ENCODE measurements at places on chromosomes 16 and 17.

GRCh38 chr17:78805301-78805700 lies 23.2 kb upstream of the CYTH1 start:
- no peak for DNase-seq

- no peak for DNase-seq
Observed at GRCh38 chr16:83113317-83113716, 486.5 kb downstream of the CDH13 start.

GRCh38 chr17:17042851-17043460 lies 699 bp downstream of the MPRIP start:
- no peak for DNase-seq

- no peak for DNase-seq
Observed at GRCh38 chr16:49499414-49499785, 125.8 kb downstream of the C16orf78 start.

DNA sequence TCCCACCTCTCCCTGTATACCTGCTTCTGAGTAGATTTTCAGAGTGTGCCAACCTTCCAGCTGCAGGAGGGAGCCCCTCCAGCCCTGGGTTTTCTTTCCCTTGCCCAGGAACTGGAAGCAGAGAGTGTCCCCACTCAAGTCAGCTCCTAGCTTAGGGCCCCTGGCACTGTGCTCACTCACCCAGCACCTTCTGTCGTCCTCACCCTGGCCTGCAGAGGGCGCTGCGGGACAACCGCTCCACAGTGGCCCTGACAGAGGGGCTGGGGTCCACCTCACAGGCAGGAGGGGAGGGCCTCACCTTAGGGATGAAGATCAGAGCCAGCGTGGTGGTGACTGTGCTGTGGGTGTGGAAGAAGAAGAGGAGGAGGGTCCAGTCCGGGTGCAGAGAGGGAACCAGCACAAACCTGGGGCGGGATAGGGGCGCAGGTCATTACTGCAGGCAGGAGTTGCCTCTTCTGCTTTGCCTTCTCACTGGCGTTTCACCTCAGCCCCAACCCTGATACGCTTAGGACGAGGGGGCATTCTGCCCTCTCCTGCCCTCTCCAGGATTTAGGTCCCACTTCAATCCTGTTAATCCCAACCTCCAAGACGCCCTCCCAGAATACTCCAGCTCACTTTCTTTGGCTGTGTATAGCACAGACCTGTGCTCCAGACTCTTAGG lies 10.0 kb downstream of the GPR179 start:
- peak; percentile 89 for DNase-seq

DNA sequence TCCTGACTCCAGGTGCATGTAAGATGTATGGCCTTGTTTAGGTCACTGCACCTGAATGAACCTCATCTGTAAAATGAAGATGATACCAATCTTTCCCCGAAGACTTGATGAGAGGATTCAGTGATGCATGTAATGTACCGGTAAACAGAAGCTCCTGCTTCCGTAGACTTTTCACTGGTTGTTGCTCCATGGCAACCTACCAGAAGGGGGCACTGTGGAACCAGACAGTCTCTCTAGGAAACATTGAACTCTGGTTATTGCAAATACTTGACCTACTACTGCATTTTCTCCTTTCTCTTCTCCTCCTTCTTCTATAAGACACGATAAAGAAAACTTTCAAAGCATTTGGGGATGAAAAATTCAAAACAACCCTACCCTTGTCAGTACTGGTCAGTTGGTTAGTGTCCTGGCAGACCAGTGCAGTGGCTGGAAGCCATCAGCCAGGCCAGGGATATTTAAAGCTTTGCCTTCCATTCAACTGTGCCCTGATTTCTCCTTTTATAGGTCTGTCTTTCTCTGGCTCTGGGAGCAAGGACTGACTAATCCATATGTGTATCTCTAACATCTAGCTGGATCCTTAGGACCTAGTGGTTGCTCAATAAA lies 667.4 kb upstream of the SALL1 start:
- peak; percentile 84 for DNase-seq

- peak; percentile 63 for DNase-seq
Observed at GRCh38 chr16:87860553-87861299, 8.6 kb downstream of the SLC7A5 start.

GRCh38 chr17:77231076-77231871 lies 90.5 kb downstream of the SEC14L1 start:
- DNase-seq: no peak

DNA sequence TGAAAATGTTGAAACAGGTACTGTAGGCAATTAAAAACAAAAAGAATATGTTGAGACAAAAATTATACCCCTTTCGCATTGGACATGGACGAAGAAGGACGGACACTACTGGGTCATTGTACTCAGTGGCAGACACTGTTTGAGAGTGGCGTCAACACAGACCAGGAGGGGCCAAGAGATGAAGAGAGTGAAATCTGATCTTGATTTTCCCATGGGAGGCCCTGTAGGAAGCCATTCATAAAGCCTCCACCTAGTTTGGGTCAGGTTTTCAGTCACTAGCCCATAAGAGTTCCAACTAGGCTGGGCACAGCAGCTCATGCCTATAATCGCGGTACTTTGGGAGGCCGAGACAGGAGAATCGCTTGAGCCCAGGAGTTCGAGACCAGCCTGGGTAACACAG lies 23.6 kb upstream of the SMURF2 start:
- DNase-seq: no peak

DNA sequence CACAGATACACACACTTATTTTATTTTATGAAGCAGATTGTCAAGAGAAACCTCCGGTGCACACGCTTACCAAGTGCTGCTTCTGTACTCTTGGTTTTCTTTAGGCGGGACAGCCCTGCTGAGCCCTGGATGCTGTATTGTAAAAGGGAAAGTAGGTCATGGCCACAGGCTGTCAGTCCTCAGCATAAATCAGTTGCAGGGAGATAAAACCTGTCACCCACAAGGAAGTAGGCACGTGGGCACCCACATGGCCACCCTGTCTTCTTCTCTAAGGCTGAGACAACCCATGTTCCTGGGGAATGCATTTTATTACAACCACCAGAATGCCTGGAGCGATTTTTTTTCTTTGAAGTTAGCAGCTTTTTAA lies 59.3 kb downstream of the ASIC2 start:
- DNase-seq: no peak

GRCh38 chr16:26976873-26977272 lies 89.9 kb upstream of the C16orf82 start:
- no peak for DNase-seq

DNA sequence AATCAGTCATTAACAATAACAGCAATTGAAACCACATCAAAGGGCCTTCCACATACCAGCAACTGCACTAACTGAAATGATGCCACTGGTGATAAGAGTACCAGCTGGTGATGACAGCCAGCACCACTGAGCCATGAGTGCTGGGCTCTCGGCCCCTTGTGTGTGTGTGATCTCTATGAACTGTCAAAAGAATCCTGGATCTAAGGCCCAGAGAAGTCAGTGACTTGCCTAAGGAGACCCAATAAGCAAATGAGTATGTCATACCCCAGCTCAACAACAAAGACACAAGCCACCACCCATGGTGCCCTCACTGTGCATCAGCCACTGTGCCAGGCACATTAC lies 220.9 kb downstream of the ZNF423 start:
- DNase-seq: no peak

GRCh38 chr16:28597692-28598261 lies 927 bp upstream of the SULT1A2 start:
- no peak for DNase-seq

- DNase-seq: no peak
Observed at GRCh38 chr16:84379709-84380362, 11.5 kb downstream of the ATP2C2 start.

DNA sequence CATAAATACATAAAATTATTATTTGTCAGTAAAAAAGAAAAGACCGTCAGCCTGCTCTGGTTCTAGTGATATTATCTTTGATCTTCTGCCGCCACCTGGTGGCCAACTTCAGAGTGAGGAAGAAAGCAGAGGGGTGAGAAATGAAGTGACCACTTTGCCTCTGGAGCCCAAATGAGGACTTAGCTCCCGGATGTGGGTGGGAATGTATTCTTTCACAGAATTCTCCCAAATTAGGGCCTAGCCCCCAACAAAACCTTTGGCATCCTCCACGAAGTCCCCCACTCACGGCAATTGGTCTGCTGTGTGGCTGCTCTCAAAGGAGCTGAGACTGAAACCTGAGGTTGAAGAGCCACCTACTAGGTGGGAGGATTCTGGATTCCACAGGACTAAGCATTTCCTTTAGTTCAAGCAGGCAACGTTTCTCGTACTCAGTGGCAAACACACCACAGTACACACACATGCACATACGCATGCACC lies 4.9 kb upstream of the ZNF267 start:
- peak; percentile 86 for DNase-seq

DNA sequence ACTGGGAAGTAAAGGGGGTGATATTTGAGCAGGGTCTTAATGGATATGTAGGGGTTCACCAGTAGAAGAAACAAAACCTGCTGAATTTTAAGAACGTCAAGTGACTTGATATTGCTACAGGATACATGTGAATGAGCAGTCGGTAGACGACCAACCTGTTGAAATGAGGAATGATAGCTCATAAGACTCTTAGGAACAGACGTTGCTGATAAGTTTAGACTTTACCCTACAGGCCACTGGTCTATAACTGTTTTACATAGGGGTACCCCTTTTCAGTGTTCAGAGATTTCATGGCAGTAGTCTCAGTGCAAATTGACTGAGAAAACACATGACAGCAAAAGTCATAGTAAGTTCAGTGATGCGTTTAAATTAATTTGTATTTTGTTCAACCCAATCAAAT lies 45.9 kb downstream of the TMEM114 start:
- DNase-seq: no peak

- peak; percentile 76 for DNase-seq
Observed at GRCh38 chr17:44005527-44006271, 1.3 kb downstream of the NAGS start.

DNA sequence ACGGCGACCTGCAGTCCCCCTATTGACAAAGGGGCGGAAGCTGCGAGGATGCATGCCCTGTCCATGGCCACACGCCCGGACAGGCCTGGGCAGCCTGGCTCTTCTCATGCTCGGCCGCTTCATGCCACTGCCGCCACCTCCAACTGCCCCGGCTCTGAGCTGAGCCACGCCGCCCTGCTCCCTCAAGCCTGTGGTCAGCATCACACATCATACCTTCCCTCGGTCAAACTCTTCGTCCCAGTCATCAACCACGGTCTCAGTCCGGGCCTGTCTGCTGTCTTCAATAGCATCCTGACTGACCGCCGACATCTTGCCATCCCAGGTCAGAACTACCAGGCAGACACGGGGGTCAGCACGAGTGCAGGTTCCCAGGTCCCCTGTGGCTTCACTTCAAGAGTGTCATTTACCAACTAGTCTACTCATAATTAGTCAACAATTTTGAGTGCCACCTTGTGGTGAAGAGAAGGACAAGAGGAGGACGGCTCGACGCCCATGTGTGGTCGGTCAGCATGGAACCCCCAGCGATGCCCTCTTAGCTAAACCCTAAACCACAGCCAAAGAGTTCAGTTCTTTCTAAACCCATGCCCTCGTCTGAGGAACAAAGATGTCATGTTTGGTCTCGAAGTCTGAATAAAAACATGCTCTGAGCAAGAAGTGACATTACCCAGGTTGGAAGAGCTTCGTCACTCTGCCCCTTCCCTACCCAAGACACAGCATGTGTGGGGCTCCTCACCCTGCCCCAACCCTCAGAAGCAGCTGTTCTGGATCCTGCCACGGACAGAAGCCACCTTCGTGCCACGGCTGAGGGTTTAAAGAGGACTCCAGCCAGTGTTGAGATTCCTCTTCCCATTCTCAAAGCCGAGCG lies 16.9 kb upstream of the CYTH1 start:
- no peak for DNase-seq

GRCh38 chr17:46001390-46002310 lies 2.6 kb downstream of the STH start:
- DNase-seq: no peak

- DNase-seq: peak; percentile 57
Observed at GRCh38 chr17:82461827-82462524, 3.4 kb downstream of the NARF start.

DNA sequence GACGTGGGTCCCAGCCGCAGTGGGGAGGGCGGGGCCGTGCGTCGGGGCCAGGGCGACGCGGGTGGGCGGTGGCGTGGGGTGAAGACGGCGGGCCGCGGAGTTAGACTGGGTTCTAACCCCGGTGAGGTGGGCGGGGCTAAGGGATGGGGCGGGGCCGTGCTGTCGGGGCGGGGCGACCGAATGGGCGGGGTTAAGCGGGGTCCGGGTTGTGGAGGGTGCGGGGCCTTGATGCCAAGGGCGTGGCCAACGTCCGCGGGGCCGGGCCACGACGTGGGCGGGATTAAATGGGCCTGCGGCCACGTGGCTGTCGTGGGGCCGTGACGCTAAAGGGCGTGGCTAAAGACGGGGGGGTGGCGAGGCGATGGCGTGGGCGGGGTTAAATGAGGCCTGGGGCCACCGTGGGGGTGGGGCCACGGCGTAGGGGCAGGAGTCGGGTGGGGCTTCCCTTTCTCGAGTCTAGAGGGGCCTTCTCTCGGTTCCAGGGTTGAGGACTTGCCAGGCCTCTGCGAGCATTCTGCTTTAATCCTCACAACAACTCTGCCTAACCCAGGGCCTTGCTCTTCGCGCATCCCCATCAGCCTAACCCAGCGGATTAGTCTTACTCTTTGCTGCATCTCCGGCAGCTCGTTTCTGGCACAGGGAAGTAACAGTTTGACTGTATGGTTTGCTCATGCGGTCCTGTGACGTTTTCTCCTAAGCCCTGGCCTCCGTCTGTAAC lies 739 bp downstream of the TCF25 start:
- peak; percentile 98 for DNase-seq

- no peak for DNase-seq
Observed at GRCh38 chr17:63538693-63539595, 11.3 kb upstream of the DCAF7 start.

DNA sequence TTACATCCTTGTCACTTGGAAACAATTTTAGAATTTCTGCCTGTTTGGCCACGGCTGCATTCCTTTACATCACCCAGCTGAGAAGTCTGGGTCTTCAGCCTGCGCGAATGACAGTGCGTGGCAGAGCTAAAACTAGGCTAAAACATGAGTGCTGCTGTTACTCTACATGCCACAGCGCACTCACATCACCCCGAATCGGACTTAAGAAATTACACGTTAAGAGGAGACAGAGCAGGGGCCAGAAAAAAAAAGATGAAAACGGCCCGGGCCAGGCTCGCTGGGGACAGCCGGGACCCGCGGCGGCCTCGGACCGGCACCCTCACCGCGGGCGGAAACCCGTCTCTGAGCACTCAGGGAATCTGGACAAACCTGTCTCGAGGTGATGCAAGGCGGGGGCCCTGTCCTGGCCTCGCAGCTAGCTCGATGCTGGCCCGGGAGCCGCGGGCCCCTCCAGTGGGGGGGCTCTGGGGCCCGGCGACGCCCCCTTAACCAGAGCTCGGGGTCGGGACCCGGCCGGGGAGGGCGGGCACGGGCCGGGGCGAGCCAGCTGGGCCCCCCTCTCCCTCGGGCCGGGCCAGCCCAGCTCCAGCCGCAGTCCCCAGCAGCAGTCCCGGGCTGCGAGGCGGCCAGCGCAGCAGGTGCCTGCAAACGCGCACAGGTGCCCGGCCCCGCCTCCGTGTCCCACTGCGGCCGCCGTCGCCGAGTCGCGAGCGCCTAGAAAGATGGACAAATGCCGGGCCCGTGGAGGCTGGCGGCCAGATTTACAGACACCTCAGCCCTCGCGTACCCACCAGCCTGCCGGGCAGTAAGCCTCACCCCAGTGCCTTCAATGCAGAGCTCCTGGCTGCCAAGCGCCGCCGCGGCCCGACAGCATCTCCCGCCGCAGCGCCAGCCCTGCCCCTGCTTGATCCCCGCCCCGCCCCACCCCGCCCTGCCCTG lies at the start of gene AKTIP:
Gene AKTIP (minus strand): TSS at position 879 of the 939 bp plus-strand sequence. CDS start 2,950 bp downstream, outside the sequence.
- peak; percentile 86 for DNase-seq

GRCh38 chr17:27976331-27976730 lies 66.1 kb upstream of the NLK start:
- no peak for DNase-seq

Data from Calu3 (cell line).